ENCODE measurements at places on chromosomes 6 and 20. TPM values are rescaled to one million over a fixed set of nuclear protein-coding genes. Genes with fewer than 3 reads are reported as not detected.

The BACH2 gene
- 4.6 TPM for polyA plus RNA-seq

The HLA-DMA gene
- 2.6 TPM for polyA plus RNA-seq

The PROKR2 gene
- polyA plus RNA-seq = not detected

The EDN1 gene
- polyA plus RNA-seq = 2.1 TPM

The KHDC3L gene
- not detected for polyA plus RNA-seq

DNA sequence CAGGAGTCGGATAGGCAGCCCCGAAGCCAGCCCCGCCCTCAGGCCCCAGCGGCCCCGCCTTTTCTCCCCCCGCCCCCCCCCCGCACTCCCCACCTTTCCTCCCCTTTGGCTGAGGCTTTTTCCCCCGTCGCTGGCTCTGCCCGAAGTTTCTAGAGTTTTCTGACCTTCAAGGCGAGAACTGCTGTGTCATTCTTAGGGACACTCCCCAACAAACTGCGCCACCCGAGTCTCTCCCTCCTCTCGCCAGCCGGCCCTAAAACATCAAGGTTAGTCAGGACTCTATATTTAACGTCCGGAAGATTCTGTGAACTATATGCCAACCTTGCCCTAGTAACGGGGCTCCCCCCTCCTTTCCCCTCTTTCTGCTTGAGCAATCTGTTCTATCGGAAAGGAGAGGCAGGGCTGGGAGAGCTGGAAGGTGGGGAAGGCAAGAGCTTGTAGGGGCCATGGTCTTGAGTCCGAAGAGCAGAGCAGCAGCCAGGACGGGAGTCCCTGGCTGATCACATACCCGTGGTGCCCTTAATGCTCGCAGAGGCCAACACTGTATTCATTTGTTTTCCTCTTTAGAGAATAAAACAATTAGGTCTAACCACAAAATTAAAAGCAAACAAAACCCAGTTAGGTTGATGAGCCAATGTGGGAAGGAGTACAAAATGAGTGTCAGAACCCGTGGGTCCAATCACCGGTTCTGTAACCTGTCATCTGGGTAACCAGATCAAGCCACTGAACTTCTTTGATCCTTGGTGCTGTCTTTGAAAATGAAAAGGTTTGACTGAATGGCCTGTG, 5.3 kb upstream of the HSPA1B start:
- DNase-seq = peak; percentile 91

GRCh38 chr6:54847799-54848597, 1.4 kb downstream of the FAM83B start:
- no peak for DNase-seq

GRCh38 chr20:17720755-17721154, 21.0 kb downstream of the BANF2 start:
- no peak for DNase-seq

GRCh38 chr6:69835414-69836179, 30.8 kb upstream of the COL19A1 start:
- peak; percentile 84 for DNase-seq

GRCh38 chr6:140003217-140003616, 628.8 kb upstream of the CITED2 start:
- no peak for DNase-seq

DNA sequence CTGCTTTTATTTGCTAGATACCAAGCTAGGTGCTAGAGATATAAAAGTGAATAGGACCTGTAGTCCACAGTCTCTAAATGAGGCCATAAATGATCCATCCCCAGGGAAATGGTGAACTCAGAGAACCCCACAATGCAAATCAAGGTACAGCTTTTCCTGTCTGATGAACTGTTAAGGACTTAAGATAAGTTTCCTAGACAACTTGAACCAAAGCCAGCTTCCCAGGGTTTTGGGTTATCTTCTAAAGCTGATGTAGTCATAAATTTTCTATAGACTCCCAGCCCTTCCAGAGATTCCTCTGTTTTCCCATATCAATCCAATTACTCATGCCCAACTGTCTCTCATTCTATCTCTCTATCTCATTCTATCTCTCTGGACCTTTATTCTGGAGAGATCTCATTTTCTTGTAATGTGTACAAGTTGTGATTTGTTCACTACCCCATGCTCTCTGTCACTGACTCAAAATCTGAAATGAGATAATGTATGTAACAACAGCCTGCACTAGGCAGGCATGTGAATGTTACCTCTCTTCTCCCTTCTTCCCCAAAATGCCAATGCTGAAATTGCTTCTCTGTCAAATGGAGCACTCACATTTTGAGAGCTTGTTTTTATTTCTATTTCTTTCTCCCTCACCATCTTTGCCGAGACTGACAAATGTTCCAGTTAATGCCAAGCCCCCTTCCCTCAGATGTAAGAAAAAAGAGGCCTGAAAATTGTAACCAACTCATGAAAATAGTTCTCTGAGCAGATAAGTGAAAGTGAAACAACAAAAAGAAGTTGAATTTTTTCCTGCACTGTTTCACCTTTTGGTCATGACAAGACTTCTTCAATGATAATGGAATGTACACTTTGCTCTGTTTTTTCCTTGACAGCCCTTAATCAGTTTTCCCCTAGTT, 279.9 kb downstream of the SLC35F1 start:
- no peak for DNase-seq

GRCh38 chr20:37503256-37503927, 17.7 kb upstream of the NNAT start:
- no peak for DNase-seq

DNA sequence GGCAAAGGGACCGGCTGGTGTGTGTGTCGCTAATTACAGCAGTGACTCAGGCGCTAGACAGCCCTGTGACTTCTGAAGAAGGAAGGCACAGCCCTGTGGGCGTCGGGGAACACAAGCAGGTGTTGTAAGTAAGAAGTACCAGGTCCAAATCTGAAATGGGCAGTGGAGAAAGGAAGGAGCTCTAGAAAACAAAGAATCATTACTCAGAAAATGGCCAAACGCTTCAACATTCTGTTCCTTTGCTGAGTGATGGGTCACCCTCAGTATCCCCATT, 106.8 kb downstream of the PXDC1 start:
- no peak for DNase-seq

DNA sequence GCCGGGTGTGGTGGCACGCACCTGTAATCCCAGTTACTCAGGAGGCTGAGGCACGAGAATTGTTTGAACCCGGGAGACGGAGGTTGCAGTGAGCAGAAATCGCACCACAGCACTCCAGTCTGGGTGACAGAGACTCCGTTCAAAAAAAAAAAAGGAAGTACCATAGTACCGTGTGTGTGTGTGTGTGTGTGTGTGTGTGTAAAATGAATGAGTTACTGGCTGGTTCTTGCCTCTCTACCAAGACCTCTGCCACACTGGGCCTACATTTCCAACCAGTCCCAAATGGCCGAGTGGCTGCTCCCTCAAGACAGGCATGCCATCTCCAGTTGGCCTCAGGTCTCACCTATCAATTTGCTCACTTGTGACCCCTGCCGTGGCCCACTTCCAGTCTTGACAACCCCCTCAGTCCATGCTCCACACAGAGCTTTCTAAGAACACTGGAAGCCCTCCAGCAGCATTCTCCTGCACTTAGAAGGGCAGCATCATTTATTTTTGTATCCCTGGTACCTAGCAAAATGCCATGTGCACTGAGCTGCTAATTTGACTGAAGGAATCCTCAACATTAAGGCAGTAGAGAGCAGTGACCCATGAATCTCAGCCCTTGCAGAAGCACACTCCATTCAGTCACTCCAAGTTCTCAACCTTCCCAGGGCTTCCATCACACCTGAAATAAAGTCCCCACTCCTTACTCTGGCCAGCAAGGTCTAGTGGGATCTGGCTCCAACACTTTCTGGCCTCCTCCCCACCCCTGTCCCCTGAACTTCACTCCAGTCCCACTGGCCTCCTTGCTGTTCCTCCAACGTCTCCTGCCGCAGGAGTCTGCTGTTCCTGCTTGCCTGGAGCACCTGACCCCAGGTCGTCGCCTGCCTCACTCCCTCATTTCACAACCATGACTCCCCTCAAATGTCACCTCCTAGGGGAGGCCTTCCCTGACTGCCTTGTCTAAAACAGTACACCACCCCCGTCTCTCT, 29.9 kb downstream of the COX4I2 start:
- no peak for DNase-seq
